ENCODE measurements at places on chromosomes 4 and X.
A peak's percentile ranks its signal among the peaks of the same experiment; 100 is the strongest.

DNA sequence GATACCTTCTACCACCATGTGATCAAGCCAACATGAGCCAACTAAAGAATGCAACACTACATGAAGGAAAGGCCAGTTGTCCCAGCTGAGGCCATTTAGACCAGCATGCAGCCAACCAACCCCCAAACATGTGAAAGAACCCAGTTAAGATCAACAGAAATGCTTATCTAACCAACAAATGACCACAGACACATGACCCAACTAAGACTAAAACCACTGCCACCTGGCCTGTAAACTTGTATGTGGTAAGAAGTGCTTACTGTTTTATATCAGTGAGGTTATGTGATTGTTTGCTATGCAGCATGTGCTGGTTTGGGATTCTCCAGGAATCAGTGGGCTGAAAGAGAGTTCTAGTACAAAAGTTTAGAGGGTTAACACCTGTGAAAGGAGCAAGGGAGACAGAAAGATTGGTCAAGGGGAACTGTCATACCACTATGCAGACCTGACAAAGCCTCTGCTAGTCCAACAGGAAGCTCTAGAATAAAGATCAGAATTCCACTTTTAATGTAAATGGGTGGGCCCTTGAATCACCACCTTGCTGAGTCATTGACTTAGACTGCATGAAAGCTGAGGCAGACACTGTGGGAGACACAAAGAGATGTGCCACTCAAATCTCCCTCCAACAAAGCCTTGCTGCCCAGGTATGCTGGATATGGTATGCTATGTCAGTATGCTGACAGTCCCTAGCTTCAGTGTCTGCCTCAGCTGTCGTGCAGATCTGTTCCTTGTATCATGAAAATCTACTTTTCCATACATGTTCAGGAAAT, 6.1 kb upstream of the SH3D19 start:
- DNase-seq: no peak

DNA sequence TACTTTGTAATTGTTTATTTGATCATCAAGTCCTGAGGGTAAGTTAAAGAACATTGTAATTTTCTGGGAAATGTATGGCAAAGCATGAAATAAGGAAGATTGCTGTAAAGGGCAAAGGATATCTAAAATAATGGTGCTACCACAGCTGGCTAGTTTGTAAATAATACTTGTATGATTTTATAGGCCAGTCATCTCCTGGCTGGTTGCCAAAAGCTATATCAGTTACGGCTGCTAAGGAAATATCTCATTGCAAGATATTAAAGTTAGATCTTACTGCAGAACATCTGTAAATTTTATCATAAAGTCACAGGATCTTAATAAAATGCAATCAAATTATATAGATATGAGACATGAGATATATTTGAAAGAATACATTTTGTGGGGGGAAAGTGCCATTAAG, 150.8 kb upstream of the CXCL13 start:
- peak; percentile 58 for DNase-seq

DNA sequence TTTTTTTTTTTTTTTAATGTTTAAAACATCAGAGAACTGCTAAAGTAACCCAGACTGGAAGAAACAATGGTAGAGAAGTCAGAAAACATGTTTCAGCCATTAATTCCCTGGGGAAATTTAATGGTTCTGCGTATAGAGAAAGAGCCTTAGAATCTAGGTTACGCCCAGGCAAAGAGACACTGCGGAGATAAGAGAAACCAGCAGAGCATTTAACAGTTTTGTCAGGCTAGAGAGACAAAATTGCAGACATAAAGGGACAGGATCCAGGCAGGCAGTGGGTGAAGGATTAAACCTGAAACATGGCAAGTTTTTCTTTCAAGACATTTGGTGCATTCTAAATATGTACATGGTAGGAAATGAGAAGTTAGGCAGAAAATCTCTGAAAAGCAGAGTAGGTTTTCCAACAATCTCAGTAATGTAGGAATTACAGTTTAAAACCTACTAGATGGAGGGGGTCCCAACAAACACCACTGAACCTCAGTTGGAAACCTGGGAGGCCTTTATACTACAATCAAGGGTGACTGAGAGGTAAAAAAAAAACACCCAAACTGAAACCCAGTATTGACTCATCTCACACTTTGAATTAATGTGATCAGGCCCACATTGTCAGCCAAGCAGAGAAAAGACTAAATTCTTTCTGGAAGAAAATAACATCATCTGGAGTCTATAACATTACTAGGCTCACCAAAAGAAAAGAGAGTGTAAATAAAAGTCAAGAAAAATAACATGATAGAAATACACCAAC, 254.2 kb upstream of the NWD2 start:
- DNase-seq: no peak

- DNase-seq: peak; percentile 72
Measured at GRCh38 chr4:73864365-73864764, 4.8 kb upstream of the CXCL1 start.
